T-helper 1 cell treated with Interleukin-12 subunit alpha and Interleukin-12 subunit beta and Interleukin-4 antibody, amounts not matched to agents 30 ng/mL and 1 ng/mL, for 36 hours (primary cell): ENCODE measurements at places on chromosomes 12 and 14. TPM values are rescaled to one million over a fixed set of nuclear protein-coding genes. Genes with fewer than 3 reads are reported as not detected.

SMCO3 gene
- not detected in 2 replicates for total RNA-seq

VDR gene
- 103 and 105 TPM in 2 replicates for total RNA-seq

C12orf60 gene
- 1.2 and 1.8 TPM in 2 replicates for total RNA-seq

ARHGDIB gene
- 1,194 and 1,202 TPM in 2 replicates for total RNA-seq

NEUROD4 gene
- not detected in 2 replicates for total RNA-seq

KRT79 gene
- not detected in 2 replicates for total RNA-seq

GXYLT1 gene
- 9.6 and 9.9 TPM in 2 replicates for total RNA-seq

FGF6 gene
- total RNA-seq: not detected in 2 replicates

ZCRB1 gene
- 41.2 and 46.3 TPM in 2 replicates for total RNA-seq

C12orf54 gene
- not detected in 2 replicates for total RNA-seq

HOXC12 gene
- not detected in 2 replicates for total RNA-seq

MAP3K9 gene
- total RNA-seq: 5.0 and 5.7 TPM in 2 replicates

BBS10 gene
- 4.5 and 5.3 TPM in 2 replicates for total RNA-seq

MYO1H gene
- total RNA-seq: not detected in 2 replicates

NYNRIN gene
- 0.12 and 0.17 TPM in 2 replicates for total RNA-seq

PLEK2 gene
- total RNA-seq: 0.22 and 0.56 TPM in 2 replicates

DAZAP2 gene
- total RNA-seq: 241 and 251 TPM in 2 replicates

TAMALIN gene
- total RNA-seq: 3.9 and 4.4 TPM in 2 replicates

IL31 gene
- 0.24 TPM in 1 of 2 replicates, not detected in the other for total RNA-seq

PTPRO gene
- 5.4 and 8.3 TPM in 2 replicates for total RNA-seq

AKAP6 gene
- 0.15 and 0.22 TPM in 2 replicates for total RNA-seq

BCL2L14 gene
- 6.0 and 6.3 TPM in 2 replicates for total RNA-seq

CDC42BPB gene
- 0.95 and 1.2 TPM in 2 replicates for total RNA-seq

RPGRIP1 gene
- total RNA-seq: not detected in 2 replicates

FOXG1 gene
- not detected in 2 replicates for total RNA-seq

PMCH gene
- 1.8 and 2.7 TPM in 2 replicates for total RNA-seq

CLEC1B gene
- not detected in 2 replicates for total RNA-seq

LIN7A gene
- 0.96 and 1.5 TPM in 2 replicates for total RNA-seq

SUSD6 gene
- total RNA-seq: 99.2 and 106 TPM in 2 replicates

KRT75 gene
- total RNA-seq: not detected in 2 replicates

SERPINA5 gene
- total RNA-seq: not detected in 2 replicates

CDKN1B gene
- 93.0 and 96.9 TPM in 2 replicates for total RNA-seq

ASB2 gene
- total RNA-seq: 62.2 and 66.6 TPM in 2 replicates

ABHD4 gene
- total RNA-seq: 16.1 and 18.6 TPM in 2 replicates

EEA1 gene
- 13.7 and 16.2 TPM in 2 replicates for total RNA-seq

SETD1B gene
- total RNA-seq: 37.5 and 38.1 TPM in 2 replicates

TMEM30B gene
- 0.37 and 0.54 TPM in 2 replicates for total RNA-seq

PLD4 gene
- total RNA-seq: 0.10 and 0.20 TPM in 2 replicates

TAS2R50 gene
- total RNA-seq: 1.8 TPM in 2 replicates

SLC6A12 gene
- not detected in 2 replicates for total RNA-seq

CMKLR1 gene
- total RNA-seq: not detected in 2 replicates

OR4E2 gene
- total RNA-seq: not detected in 2 replicates

NOVA1 gene
- 0.24 and 0.39 TPM in 2 replicates for total RNA-seq

PPP1R36 gene
- total RNA-seq: 0.20 TPM in 1 of 2 replicates, not detected in the other

UNC79 gene
- total RNA-seq: not detected in 2 replicates

FBXL14 gene
- total RNA-seq: 26.5 and 26.7 TPM in 2 replicates

FSCB gene
- not detected in 2 replicates for total RNA-seq

TSPAN19 gene
- total RNA-seq: not detected in 2 replicates
